Stimulated activated CD4-positive, alpha-beta T cell treated with anti-CD3 and anti-CD28 coated beads, Interleukin-2, amount 100 ng/mL, for 24 hours (primary cell): ENCODE measurements at places on chromosomes 2 and 18.

- no peak for DNase-seq
These were observed 116.6 kb upstream of the NOSTRIN start for GRCh38 chr2:168685600-168686451.

DNA sequence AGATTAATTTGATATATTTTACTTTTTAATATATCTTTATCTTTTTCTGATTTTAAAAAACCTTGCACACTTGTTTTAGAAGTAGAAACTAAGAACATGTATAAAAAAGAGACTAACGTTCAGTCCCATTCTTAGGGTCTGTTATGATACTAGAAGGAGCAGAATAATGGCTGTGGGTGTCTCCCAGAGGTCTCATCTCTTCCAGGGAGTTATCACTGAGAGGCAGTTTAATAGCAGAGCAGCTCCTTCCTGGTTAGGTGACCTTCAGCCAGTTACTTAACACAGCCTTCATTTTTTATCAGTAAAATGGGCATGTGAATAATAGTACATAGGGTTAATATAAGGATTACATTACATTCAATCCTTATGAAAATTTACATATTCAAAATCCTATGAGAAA lies 40.6 kb downstream of the FBXO48 start:
- DNase-seq, result no peak

DNA sequence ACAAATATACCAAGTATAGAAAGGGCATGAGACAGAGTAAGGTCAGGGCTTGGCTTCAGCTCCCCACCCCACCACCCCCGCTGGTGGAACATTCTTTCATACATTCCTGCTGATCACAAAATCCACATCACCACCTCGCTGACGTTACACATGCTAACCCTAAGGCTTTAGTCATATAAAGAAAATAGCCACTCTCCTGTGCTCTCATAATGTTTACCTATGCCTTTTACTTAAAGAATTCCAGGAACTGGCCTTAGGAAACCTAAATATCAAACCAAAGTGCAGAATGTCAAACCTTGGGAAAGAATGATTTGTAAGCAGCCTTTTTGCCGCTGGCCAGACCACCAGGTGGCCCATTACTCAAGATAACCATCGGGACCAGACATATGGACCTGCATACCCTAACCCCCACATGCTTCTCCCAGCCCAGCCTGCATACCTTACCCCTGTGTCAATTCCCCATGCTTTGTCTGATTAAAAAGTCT lies 136.3 kb upstream of the SLC39A10 start:
- DNase-seq, result no peak

DNA sequence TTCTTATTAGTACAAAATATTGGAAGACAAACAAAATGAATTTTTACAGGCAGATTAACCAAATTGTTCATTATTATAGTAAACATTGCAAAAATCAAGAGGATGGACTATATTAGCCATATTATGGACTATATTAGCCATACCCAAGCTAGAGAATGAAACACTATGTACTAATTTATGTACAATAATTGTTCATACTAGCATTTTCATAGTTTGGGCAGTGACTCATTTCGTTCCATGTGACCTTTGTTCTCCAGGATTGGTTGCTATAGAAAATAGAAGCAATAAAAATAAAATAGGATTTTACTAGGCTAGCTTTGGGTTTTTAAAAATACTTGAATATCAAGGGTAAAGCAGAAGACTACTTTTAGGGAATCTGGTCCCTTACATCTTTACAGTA lies 176.8 kb downstream of the ZEB2 start:
- DNase-seq, result no peak

GRCh38 chr18:73156117-73156516 lies 288.3 kb upstream of the NETO1 start:
- no peak for DNase-seq

- DNase-seq, result no peak
These were observed 136.0 kb downstream of the EML6 start for GRCh38 chr2:54859416-54859815.

DNA sequence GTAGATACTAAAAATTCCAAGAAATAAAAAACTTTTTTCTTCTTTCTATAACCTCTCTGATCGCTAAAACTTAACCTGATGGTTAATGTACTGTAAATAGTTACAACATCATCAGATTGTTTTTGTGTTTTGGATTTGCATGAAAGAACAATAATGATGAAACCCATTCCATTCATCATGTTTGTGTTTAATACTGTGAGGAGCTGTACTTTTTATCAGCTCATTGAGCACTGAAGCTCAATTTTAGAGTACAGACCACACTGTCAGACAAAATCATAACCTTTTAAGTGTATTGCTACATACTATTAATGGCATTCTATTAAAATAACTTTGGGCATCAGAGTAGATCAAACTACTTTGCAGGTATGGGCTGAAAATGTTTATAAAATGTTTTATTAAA lies 14.8 kb upstream of the BBS5 start:
- no peak for DNase-seq

GRCh38 chr18:77560341-77560992 lies 310.8 kb downstream of the GALR1 start:
- DNase-seq, result no peak

DNA sequence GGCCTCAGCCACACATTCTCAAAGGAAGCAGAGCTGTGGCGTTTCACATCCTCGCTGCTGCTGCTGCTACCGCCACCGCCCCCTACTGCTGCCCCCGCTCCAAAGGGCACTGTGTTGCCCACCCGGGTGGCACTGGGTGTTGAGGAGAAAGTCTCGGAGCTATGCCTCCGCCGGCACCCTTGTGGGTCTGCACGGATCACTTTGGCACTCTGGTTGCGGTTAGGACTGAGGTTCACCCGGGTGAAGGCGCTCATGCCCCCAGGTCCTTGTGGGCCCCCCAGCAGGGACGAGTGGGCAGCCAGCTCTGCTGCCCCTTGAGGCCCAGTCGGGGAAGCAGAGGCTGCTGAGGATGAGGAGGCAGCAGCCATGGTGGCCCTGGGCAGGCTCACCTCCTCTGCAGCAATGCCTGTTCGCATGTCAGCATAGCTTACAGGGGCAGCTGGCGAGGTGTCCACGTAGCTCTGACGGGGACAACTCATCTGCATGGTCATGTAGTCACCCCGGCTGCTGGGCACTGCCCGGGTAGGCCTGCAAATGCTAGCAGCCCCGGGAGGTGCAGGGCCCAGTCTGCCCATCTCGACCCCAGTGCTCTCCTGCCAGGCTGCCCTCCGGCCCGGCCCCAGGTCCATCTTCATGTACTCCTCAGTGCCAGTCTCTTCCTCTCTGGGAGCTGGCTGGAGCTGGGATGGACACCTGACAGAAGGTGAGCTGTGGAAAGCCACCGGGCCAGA lies 4.2 kb downstream of the IRS1 start:
- DNase-seq, result no peak

DNA sequence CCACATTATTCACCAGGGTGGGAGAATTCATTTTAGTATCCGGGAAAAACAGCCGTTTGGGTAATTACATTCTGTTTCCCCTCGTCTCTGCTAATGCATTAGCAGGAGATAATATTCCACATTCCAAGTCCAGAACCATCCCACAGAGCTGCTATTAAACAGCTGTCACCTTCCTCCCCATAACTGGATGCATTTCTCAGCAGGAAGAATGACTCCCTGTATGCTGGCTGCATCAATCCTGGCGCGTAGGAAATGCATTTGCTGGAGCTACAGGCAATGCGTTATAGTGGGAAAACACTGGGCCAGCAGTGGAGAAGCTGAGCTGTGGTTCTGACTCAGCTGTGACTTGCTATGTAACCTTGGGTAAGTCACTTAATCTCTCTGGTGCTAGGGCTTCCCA lies 246.0 kb downstream of the CLIP4 start:
- no peak for DNase-seq

DNA sequence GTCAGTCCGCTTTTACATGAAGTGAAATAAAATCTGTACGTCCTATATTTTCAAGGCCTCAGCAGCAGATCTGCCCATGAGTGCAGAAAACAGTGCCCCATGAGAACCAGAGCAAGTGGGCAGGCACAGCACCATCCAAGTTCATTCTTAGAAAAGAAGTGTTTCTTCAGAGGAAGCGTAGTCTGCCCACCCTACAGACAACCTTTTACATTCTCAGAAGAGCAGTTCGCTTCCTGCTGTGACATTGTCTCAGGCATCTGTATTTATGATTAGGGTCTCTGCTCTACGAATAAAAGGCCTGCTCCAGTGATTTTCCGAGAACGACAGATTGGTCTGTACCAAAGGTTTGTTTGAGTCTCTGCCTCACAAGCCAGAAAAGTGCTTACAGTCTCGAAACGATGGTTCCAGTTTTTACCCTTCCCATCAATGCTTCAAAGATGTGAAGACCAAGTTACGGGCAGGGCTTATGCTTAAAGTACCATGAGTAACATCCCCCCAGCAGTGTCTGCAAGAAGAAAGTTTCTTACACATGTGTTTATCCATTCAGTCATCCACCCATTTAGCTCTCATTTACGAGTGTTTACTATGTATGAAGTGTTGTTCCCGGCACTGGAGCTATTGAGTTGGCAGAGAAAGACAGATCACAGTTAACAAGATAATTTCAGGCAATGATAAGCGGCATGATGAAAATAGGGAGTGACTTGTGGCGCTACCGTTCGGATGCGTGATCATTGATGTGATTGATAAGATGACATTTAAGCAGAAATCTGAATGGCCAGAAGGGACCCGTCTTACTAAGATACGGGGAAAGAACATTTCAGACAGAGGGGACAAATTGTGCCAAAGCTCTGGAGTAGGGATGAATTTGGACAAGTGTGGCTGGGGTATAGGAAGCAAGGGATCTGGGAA lies 31.4 kb upstream of the CTLA4 start:
- no peak for DNase-seq

DNA sequence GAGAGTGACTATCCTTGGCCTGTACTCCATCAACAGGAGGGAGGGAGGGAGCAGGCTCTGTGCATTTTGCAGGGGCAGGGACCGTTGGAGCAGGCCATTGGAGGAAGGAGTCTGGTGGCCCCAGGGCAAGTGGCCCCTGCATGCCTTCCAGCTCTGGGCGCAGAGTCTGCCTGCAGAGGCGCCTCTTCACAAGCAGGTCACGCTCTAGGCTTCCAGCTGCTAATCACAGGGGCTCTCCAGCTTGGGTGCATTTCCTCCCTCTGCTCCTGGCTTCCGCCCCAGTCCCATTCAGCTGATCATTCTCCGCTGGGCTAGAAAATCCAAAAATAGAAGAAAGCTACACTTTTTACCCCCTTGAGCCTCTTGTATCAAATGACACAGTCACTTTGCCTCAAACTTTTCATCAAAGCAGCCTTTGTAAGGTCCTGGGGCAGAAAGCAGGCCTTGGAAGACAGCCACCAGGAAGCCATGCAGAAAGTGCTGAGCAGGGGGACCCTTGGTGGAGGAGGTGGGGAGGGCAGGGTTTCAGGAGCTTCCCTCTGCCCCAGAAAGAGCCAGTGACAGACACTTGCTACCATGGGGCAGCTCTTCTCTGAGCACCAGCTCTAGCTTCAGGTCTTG lies 11.3 kb downstream of the TMEM247 start:
- DNase-seq, result no peak

DNA sequence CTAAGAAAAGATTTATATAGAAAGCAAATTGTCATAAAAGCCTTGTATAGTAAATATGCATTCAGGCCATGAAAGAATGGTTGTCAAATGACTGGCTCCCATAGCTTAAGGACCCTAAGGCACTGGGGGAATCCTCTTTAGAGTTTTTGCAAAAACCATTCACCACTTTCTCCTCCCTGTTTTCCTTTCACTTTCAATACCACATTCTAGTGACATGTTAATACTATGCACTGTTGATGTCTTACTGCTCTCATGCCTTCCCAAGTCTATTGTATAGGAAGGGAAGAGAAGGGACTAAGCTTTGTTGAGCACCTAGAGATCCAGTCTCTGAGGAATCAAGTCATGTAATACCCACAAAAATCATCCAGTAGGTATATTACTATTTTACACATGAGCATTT lies 383.0 kb upstream of the LRRTM1 start:
- DNase-seq, result no peak

GRCh38 chr2:182943339-182943738 lies 76.9 kb upstream of the FRZB start:
- DNase-seq, result no peak

DNA sequence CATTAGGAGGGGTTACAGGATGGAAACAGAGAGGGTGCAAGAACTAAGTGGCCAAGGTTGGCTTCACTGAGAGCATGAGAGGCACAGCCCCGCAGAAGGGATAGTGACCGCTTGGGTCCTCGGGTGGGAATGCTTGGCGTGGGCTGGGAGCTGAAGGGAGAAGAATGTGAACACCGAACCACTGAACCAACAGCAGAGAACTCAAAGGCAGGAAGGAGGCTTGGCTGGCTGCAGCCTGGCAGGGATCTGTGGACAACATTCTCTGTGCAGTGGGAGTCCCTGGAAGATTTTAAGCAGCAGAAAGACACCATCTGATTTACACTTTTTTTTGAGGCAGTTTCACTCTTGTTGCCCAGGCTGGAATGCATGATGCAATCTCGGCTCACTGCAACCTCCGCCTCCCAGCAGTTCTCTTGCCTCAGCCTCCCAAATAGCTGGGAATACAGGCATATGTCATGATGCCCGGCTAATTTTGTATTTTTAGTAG lies 33.9 kb downstream of the SOWAHC start:
- DNase-seq, result no peak
